ENCODE measurements at places on chromosomes 4 and X. TPM values are rescaled to one million over a fixed set of nuclear protein-coding genes. Genes with fewer than 3 reads are reported as not detected.

Gene TMPRSS11B
- not detected for total RNA-seq

Gene RTL3
- not detected for total RNA-seq

DNA sequence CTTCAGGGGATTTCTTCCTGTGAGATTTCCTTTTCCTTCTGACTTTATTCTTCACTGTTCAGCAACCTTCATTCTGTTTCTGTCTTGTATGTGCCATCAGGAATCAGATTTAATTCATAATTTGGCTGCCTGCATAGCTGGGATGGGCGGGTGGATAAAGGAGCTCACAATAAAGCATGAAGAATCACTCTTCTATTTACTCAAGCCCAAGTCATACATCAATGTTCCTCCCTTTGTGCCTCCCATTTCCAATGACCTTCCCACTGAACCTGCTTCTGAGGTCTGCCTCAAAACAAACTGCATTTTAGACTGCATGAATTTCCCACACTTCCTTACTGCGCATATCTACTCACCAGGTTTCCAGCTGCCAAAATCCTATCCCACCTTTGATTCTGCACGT is 14.0 kb downstream of the PDGFC start:
- no peak for DNase-seq

Gene CDX4
- not detected for total RNA-seq

DNA sequence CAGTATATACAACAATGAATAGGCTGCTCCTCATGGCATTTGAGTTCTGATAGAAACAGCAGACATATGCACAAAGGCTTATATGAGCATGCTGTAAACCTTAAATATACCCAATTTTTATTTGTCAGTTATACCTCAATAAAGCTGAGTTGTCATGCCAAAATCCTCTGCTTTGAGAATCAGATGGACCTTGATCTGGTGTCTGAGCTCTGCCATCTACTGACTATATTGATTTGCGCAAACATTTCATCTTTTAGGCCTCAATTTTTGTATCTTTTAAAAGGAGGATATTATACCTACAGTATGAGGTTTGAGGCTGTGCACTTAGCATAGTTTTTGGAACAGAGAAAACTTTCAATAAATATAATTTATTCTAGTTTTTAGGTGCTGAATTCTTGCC is 85.2 kb downstream of the PRRG1 start:
- DNase-seq: no peak

Gene TRPC3
- 0.13 TPM for total RNA-seq

DNA sequence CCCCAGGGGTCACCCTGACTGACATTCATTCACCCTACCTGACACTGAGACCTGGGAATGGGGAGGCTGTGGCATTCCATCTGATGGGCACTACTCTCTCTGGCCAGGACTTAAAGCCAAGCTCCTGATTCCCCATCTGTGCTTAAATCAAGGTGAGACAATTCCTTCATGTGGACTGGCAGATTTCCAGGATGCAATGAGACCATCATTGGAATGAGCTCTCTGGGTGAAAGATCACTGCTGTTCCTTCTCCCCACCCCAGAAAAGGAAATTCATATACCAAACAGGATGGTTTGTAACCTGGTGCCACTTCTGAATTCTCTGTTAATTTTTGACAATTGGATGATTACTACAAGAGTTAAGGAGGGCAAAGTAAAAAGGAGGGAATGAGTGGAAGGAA is 354.8 kb downstream of the MID1IP1 start:
- no peak for DNase-seq

DNA sequence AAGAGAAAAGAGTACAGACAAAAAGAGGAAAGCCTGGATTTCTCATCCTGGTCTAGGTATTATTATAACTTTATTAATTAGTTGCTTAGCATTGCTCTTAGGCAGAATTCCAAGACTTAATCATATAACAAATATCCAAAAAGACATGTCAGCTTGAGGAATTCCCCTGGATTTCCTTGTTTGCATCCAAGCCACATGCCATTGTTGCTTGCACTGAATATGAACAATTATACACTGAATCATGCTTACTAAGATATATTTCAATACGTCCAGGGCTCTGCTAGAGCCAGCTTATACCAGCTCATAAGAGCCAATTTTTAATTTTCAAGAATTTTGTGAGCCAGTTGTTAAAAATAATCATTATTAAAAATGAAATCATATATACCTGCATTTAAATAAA is 5.5 kb upstream of the TLR10 start:
- no peak for DNase-seq

Gene PABPC1L2A
- not detected for total RNA-seq

DNA sequence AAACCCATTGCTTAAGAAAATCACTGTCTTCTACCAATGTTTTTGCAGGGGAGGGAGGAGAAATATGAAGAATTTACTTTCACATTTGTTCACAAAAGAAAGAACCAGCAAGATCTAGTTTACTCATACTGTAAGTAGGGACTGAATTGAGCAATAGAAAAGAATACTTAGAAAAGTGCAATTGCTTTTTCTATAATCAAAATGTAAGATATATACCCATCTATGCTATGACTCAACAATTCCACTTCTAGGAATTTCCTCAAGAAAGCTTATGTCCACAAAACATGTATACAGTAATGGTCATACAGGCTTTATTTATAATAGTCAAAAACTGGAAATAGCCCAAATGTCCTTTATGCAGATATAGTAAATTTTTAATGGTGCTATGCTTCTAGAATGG is 196.4 kb downstream of the LRBA start:
- DNase-seq: no peak

DNA sequence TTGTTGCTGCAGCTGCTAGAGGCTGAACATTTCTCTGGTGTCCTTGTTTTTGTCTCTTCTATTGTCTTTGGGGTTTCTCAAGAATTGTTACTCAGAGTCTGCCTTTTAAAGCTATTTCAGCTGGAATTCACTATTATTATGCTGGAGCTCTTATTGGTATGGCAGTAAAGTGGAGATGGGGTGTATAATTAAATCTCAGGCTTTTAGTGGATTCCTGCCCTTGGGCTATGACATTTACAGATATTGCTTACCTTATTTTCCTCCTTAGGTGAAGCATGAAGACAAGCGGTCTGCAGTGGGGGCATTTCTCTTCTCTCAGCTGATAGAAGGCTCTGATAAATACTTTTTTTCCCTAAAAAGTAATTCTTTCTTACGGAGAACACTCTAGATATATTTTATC is 1656.6 kb upstream of the IGFBP7 start:
- DNase-seq: no peak

GRCh38 chr4:16075061-16075460 is 8.8 kb downstream of the PROM1 start:
- no peak for DNase-seq

Gene TMEM35A
- total RNA-seq: not detected

DNA sequence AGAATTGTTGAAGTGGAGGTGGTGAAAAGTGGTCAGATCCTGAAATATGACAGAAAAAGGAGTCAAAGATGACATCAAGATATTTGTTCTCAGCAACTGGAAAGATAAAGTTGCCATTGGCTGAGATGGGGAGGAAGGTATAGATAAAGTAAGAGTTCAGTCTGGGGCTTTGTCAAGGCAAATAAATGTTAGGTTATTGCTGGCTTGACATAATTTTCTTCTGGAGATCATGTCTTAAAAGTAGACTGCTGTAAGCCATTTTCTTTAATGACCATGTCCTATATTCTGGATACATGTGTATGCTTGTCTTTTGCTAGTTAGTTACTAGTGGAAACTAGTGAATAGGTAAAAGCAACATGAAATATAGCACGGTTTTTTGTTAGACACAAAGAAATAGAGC is 5.6 kb downstream of the USP53 start:
- DNase-seq: no peak

Gene TMEM271
- not detected for total RNA-seq

DNA sequence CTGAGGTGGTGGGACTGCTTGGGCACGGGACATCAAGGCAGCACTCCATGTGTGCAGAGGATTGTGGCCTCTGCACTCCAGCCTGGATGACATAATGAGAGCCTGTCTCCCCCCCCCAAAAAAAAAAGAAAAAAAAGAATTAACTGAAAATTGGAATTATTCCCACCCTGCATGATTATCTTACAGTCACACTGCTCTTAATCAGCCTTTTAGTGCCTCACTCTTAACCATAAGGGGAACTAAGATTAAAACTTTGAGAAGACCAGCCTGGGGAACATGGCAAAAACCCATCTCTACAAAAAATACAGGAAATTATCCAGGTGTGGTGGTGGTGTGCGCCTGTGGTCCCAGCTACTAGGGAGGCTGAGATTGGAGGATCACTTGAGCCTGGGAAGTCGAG is 94.6 kb downstream of the UBE2K start:
- DNase-seq: no peak

Gene KLHL13
- 2.8 TPM for total RNA-seq

Gene EGF
- total RNA-seq: not detected

GRCh38 chrX:13115146-13115855 is 70.9 kb upstream of the FAM9C start:
- no peak for DNase-seq

DNA sequence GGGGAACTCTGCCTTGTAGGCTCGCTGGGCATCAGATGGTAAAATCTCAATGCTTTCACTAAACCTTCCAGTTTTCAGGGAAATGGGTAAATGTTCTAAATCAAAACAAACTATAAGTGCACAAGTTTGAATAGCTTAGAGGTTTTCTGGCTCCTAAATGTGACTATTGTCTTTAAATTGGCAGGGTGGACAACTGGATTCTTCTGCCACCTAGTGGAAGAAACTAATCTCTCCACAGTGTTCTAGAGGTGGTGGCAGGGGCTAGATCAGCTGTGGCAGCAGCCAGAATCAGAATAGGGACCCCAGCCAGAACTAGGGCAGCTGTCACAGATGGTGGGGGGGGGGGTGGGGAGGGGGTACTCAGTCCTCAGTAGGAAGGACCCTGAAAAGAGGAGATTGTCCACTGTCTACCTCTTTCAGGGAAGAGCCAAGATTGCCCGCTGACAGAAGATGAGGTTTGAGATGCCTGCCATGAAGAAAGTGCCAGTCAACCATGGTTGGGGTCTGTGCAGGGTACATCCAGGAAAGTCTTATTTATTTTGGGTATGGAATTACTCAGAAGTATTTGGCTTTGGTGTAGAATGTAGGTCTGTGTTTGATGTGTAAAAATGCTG is 201.4 kb downstream of the CCNG2 start:
- DNase-seq: peak; percentile 13

DNA sequence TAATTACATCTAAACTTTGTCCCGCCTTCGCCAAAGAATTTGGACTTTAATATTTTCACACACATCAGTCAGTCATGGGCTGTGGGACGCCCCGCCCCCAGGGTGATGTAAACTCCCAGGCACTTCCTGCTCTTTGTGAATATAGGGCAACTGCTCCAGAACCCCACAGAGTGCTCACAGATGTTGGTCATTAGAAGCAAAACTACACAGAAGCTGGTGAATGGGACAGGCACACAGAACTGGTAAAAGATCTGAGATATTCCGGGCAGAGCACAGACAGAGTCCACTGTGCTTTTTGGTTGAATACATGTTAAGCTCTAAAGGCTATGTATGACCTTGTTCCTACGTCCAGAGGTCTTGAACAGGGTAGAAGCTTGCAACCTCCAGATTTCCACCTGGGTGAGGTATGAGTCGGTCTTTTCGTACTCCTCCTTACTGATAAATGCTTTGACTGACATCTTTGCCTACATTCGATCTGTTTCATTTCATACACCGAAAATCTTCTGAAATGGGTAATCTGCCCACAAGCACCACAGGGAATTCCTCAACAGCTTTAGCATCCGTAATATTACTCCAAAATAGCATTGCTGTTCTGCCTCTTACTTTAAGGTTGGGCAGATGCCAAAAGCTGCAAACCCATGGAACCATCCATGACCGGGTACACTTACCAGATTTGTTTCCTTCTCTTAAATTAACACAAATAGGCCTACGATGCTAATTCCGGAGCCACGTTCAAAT is 144.6 kb downstream of the AMELX start:
- no peak for DNase-seq

DNA sequence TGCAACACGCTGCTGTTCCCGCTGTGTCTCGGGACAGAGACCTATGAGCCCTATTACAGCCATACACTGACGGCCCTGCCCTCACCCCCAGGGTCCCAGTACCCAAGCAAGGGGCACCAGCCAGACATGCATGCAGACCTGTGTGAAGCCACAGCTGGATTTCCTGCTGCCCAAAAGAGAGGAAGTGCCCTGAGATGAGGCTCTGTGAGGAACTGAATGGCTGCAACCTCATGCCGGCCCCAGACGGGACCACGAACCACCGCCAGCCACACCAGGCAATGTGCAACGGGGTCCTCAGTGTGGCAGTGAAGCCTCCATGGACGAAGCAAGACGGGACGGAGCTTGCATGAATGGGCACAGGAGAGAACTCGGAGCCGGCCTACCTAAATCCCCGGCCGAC is 21.1 kb downstream of the CTBP1 start:
- no peak for DNase-seq

Gene MID1IP1
- total RNA-seq: 79.4 TPM

DNA sequence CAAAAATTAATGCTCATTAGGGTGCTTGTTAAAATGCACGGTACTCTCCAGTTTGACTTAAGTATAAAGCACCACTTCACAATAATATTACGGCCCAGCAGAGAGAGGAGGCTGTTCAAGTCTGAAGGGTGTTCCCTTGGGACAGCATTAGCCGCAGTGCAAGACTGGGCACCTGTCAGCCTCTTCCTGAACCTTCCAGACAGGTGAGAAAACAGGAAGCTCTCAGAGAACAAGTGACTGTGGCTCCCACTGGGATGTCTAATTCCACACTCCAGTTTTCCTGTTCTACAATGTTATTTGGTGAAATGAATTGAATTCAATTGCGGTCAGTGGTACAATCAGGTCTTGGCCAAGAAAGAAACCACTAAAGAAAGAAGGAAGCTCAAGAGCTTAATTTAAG is 414.4 kb downstream of the SMARCA1 start:
- no peak for DNase-seq

Gene ANXA5
- total RNA-seq: 31.4 TPM

DNA sequence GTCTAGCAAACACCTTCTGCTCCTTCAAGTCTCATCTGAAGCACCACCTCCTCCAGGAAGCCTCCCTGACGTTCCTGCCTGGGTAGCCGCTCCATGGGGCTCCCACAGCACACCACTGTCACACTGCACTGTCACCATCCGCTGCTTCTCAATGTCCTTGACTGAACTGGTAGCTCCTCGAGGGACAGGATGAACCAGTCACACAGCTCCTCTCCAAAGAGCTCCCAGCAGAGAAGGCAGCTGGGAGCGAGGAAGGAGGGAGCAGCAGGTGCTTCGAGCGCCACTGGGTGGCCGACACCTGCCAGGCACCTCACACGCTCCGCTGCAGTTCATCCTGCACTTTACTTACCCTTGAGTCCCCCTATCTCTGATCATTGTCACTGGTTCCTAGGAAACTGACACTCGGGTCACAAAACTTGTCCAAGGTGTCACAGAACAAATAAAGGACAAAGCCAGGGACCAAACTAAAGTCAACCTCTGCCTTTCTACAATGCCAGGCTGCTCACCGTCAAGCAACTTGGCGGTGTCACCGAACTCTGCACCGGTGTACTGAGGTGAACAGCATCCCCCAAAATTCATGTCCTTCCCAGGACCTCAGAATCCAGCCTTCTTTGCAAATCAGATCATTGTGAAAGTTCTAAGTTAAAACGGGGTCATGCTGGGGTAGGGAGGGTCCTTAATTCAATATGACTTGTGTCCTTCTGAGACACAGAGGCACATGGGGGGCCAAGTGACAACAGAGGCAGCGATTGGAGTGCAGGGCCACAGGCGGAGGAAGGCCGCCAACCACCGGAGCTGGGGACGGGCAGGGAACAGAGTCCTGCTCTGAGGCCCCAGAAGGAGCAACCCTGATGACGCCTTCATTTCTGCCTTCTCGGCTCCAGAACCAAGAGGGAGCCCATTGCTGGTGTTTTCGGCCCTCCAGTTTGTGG is 5.5 kb upstream of the S100P start:
- DNase-seq: no peak

GRCh38 chr4:89598602-89599001 is 238.4 kb downstream of the SNCA start:
- DNase-seq: no peak

- DNase-seq: no peak
Measured at GRCh38 chr4:142379277-142380051, 466.6 kb downstream of the INPP4B start.

Gene UGT2B28
- total RNA-seq: not detected
